ENCODE measurements at places on chromosomes 12 and 14.

- DNase-seq, result no peak
These were observed 104.6 kb downstream of the SLC38A1 start for GRCh38 chr12:46164186-46164761.

DNA sequence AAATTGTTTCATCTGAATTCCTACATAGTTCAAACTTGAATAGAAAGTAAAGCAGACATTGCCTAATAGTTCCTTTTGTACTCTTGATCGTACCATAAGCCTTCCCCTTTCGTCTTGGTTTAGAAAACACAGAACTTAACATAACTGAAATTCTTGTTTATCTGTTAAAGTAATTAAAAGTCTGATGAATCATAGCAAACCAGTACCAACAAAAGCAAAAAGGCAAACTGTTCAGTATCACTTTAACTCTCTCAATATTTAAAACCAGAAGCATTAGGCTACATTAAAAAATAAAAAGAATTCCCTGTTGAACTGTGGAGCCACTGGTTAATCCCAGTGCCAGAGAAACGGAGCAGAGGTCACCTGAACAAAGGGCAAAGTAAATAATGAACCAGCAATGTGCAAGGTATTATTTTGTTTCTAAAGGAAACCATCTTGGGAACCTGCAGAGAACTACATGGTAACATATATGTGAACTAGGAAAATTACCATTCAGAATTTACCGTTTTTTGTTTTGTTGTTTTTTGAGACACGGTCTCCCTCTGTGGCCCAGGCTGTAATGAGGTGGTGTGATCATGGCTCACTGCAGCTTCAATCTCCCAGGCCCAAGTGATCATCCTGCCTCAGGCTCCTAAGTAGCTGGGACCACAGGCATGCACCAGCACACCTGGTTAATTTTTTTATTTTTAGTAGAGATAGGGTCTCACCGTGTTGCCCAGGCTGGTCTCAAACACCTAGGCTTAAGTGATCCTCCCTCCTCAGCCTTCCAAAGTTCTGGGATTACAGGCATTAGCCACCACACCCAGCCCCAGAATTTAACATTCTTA, 17.1 kb upstream of the HIGD1C start:
- peak; percentile 70 for DNase-seq

- no peak for DNase-seq
These were observed 106.1 kb upstream of the FSCB start for GRCh38 chr14:44613061-44613712.

DNA sequence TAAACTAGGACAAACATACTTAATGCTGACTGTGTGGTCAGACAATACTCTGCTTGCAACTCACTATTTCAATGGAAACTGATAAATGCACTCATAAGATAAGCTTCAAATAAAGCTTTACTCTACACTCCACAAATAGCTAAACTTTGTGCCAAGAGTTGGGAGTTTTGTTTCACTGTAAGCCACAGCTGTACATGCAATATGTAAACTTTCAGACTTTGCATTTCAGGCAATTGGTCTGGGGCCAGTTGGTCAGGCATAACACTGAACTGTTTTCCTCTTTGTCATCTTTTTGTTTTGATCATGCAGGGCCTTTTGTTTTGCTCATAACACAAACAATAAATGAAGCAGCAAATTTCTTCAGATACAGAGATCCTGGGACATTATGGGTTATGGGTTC, 426.2 kb downstream of the IPO8 start:
- no peak for DNase-seq

- peak; percentile 5 for DNase-seq
These were observed 114.7 kb downstream of the SLC8A3 start for GRCh38 chr14:70073924-70074566.

GRCh38 chr12:58566599-58566998, 353.7 kb downstream of the LRIG3 start:
- DNase-seq, result no peak

DNA sequence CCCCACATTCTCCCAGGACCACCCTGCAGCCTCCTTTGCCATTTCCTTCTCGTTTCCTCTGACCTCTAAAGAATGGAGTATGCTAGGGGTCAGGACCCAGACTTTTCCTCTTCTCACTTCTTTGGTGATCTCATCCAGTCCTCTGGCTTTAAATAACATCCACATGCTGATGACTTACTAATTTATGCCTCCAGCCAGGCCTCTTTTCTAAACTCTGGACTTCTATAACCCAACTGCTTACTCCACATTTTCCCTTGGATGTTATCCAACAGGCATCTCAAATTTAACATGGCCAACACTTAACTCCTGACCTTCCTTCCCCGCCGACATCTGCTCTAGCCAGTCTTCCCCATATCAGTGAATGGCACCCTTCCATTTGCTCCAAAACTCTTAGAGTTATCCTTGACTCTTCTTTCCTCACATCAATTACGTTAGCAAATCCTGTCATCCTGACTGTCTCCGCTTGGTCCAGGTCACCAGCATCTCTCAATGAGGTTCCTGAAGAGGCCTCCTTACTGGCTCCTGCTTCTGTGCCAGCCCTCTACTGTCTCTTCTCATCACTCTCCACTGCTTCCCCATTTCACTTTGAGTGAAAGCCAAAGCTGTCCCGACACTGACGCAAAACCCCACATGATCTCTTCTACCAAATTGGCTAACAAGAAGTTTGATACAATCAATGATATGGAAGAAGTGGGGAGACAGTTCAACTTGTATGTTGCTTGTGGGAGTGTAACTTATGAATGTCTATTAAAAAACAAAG, 42.7 kb downstream of the TMBIM6 start:
- DNase-seq, result no peak

DNA sequence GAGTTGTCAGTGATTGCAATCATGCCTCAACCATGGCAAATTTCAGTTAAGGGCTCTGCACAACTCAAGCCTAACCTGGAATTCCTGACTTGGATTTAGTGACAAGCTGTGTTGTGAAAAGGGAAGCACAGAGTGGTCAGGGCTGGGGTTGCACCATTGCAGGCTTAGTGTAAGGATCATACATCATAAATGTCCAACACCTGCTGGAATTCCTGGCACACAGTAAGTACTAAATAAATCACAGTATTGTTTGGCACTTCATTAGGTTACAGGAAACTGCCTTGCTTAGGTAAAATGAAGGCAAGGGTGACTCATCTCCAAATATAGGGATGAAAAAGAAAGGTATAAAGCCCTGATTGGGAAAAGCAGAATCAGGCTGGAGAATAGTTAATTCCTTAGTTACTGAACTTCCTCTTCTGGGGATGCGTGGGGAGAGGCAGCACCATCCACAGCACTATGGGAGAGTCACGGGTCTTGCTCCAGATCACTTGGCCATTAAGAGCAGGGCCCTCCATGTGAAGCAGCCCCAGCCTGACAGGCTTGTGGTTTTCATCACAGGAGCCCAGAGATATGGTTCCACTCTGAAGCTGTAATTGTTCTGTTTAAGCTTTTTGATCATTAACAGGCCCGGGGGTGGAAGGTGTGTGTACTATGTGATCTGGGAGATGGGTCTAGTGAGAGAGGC, 39.7 kb downstream of the SLC8A3 start:
- DNase-seq, result no peak

DNA sequence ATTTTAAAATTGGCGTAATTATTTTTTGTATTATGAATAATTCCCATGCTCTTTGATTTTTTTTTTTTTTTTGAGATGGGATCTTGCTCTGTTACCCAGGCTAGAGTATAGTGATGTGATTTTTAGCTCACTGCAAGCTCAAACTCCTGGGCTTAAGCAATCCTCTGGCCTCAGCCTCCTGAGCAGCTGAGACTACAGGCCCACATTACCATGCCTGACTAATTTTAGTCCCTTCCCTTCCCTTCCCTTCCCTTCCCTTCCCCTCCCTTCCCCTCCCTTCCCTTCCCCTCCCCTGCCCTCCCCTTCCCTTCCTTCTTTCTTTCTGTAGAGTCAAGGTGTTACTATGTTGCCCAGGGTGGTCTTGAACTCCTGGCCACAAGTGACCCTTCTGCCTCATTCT, 9.4 kb upstream of the KIF26A start:
- no peak for DNase-seq

- no peak for DNase-seq
These were observed 50.8 kb upstream of the CDKL1 start for GRCh38 chr14:50447461-50447860.

- DNase-seq, result no peak
These were observed 45.1 kb upstream of the PNMA1 start for GRCh38 chr14:73759183-73759713.

DNA sequence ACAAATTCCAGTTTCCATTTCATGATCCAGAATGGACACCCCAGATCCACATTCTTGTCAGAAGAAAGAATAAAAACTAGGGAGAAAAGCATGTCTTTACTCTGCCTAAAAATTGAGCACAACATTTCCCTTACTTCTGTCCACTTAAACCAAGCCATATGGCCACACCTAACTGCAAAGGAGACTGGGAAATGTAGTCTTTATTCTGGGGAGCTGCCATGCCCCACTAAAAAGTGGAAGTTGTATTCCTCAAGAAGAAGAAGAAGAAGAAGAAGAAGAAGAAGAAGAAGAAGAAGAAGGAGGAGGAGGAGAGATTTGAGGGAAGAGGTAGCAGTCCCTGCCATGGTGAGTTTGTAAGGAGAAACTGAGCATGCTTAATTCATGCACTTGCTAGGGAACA, 84.5 kb downstream of the GPR65 start:
- no peak for DNase-seq

- DNase-seq, result no peak
These were observed 6.8 kb downstream of the FIGNL2 start for GRCh38 chr12:51841727-51842126.

- DNase-seq, result no peak
These were observed 146.1 kb upstream of the LRIG3 start for GRCh38 chr12:59066445-59066844.

DNA sequence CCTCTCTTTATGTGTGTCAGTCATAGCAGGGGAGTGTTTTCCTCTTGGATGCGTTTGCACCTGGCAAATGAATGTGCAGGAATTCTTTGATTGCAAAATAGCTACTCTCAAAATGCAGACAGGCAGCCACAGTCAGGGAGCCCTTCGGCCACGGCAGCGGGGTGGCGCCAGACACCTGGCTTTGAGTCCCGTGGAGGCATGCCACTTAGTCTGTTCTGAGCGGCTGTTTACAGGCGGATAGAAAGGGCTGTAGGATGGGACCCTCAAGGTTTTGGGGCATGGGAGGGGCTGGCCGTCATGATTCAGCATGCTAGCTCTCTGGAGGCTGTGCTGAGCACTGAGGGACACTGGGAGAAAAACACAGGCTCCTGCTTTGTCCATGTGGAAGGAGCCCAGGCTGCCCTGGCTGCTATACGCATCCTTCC, 117.1 kb downstream of the SLC25A47 start:
- no peak for DNase-seq

GRCh38 chr12:113673458-113674238, 202.0 kb upstream of the LHX5 start:
- DNase-seq, result no peak

DNA sequence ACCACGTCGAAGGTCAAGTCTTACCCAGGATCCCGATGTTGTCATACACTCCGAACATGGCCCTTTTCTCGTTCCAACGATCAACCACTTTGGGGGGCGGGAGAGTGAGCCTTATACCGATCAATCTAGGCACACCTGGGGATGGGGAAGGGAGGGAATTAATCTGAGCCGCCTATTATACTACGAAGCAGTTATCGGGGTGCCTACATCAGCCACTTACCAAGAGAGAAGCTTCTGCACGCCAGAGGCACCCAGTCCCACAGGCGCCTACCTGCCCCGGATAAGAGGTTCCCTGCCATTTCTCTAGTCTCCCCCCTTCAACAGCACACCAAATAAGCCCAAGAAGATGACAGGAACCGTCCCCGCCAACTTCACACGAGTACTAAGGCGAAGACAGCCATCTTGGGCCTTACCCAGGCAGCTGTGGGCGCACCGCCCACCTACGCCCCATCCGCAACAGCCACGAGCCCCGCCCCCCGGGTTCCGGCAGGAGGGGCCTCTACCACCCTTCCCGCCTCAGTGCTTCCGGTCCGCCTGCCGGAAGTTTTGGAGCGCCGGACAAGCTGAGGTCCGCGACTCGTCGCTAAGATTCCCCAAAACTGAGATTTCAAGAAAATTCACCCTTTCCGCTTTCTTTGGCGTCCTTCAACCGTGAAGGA, at the start of gene MRPL51:
MRPL51 (minus strand) TSS at position 425 of the 659 bp plus-strand sequence; CDS start at position 299, 126 bp downstream.
- DNase-seq, result peak; percentile 96

- peak; percentile 80 for DNase-seq
These were observed 25.1 kb upstream of the ATP2B1 start for GRCh38 chr12:89733579-89734201.
